ENCODE measurements at places on chromosomes 16 and 17.

GRCh38 chr16:15521758-15522509 lies 87.5 kb downstream of the BMERB1 start:
- no peak for DNase-seq

- peak; percentile 81 for DNase-seq
Observed at GRCh38 chr17:6574687-6575595, 18.6 kb upstream of the PITPNM3 start.

DNA sequence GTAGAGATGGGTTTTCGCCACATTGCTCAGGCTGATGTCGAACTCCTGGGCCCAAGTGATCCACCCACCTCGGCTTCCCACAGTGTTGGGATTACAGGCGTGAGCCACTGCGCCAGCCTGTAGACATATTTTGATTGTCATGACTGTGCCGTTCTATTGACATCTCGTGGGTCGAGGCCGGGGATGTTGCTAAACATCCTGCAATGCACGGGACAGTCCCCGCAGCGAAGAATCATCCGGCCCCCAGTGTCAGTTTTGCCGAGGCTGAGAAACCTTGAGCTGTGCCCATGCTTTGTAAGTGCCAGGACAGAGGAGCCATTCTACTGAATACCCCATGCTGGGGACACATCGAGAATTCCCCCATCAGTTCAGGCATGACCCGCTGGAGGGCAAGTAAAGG lies 69.1 kb upstream of the GSE1 start:
- DNase-seq = no peak

DNA sequence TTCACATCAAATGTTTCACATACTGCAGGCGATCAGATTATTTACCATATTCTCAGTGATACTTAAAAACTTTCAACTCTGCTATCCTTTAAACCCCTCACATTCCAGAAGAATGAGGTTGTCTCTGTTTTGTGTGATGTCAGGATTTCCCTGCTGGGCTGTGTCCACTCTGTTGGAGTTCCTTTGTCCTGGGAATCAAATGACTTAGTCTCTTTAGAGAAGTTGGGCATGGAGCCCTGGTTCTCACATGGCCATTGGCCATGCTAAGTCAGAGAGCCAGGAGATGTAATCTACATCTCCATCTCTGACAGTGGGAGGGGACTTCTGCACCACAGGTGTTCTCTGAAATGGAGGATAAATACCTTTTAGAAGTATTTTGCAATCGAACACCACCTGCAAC lies 205.1 kb upstream of the MAF start:
- DNase-seq = no peak

DNA sequence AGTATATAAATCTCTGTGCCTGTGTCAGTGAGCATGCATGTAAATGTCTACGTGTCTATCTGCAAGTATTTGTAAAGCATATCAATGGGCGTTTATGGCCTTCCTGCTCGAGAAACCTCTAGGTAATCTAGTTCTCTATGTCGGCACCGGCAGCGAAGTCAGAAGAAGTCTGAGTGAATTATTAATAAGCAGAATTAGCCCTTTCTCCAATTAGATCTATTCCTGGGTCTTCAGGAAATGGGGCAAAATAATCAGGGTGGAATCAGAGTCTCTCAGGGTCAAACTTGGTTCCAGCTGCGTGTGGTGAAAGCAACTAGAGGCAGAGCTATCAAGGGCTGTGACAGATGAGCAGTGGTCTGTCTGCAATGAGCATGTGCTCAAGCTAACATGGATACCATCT lies at the start of gene C17orf78:
Gene C17orf78, plus strand, starts transcription at position 280 of the 400 bp plus-strand sequence. Its CDS starts 108 bp downstream, at position 388.
- DNase-seq = no peak

DNA sequence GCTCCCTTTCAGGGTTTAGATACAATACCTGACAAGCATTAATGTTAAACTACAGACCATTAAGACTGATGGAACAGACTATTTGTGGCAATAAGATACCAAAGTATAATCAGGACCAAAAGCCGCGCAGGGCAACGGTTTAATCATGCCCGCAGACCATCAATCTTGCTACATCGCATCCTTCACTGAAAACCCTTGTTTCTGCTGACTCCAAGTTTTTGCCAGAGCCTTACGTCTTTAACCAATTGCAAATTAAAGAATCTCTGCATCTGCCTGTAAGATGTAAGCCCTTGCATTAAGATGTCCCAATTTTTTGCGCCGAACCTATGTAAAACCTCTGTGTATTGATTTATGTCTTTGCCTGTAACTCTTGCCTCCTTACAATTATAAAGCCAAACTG lies 94.2 kb upstream of the RBBP6 start:
- DNase-seq = no peak

GRCh38 chr17:9956474-9957131 lies 51.5 kb upstream of the RCVRN start:
- no peak for DNase-seq

- no peak for DNase-seq
Observed at GRCh38 chr16:67088551-67088950, 21.2 kb upstream of the PHAF1 start.

GRCh38 chr17:35791681-35792350 lies 3.6 kb downstream of the MMP28 start:
- no peak for DNase-seq

GRCh38 chr16:65689726-65690125 lies 567.9 kb upstream of the CDH11 start:
- no peak for DNase-seq

DNA sequence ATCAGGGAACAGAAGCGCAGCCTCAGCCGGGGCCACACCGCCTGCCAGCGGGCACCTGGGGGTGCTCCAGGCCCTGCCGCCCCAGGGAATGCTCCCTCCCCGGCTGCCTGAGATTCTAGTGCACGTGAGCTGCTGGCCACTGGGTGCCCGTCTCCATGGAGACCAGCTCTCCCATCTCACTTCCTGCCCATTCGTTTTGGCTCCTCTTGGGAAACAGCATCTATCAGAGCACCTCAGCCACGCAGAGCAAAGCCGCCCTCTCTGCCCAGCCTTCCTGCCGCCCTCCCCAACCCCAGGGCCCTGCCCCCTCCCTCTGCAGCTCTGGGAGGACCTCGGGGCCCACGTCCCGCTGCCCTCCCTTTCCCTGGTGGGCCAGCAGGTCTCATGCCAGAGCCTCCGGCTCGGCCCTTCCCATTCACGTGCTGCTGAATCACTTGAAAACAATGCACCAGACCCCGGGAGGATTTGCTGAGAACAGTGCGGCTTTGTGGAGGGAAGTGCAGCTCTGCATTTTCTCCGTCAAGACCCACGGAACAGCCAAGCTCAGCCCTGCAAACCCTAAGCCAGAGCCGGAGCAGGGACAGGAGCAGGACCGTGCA lies 19.4 kb downstream of the CEP295NL start:
- no peak for DNase-seq

DNA sequence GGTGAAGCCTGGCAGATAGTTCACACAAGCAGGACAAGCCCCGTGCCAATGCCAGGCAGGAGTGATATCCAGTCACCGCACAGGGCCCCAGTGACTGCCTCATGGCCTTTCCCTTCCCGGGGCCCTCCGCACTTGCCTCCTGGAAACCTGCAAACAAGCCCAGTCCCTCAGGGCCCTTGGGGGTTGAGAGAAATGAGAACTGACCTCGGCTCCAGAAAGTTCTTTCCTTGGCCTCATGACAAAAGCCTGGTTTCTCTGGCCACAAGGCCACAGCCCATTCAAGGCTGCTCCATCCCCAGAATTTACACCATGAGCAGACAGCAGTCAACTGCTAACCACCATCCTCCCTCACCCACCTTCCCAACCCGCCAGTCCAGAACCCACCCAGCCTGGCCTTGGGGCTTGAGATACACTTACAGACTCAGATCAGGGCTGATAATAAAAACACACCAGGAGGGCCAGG lies 77.6 kb downstream of the CCDC182 start:
- no peak for DNase-seq

GRCh38 chr16:65959983-65960382 lies 406.5 kb upstream of the CDH5 start:
- DNase-seq = no peak

DNA sequence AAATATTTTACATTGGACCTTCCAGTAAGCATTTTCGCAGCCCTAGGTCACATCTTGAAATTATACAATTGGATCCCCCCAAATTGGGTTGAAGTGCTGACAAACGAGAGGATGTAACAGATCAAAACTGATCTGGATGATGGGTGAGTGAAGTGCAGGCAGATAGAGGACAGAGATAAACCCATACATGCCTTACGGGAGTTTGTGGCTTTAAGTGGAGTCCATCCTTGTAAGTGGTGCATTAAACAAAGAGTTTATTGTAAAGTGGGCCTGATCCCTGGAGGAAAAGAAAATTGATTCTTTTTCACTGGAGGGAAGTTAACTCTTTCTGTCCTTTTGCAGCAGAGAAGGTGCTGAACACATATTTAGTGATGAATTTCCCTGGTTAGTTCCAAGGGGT lies 39.0 kb upstream of the KCNJ2 start:
- DNase-seq = no peak

GRCh38 chr17:78202666-78203065 lies 11.4 kb upstream of the BIRC5 start:
- DNase-seq = no peak

GRCh38 chr17:19464031-19465026 lies 53.3 kb downstream of the RNF112 start:
- no peak for DNase-seq

- no peak for DNase-seq
Observed at GRCh38 chr16:53804467-53804866, 100.5 kb downstream of the FTO start.

GRCh38 chr16:49459953-49460735 lies 86.5 kb downstream of the C16orf78 start:
- DNase-seq = no peak

GRCh38 chr16:51458356-51459140 lies 307.5 kb upstream of the SALL1 start:
- no peak for DNase-seq

DNA sequence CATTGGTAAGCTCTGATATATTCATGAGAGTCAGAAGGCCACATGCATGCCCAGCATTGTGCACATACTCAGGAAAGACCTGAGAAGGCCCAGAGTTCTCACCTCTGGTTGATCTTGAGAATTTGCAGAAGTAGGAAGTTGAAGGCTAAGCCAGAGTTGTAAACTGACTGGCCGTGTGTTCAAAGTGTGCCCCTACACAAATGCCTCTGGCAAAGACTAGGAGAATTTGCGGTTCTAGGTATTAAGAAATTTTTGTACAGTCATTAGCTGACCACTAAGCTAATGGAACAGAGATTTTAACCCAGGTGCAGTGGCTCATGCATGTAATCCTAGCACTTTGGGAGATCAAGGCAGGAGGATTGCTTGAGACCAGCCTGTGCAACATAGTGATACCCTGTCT lies 25.0 kb downstream of the FBXL20 start:
- DNase-seq = peak; percentile 36

- no peak for DNase-seq
Observed at GRCh38 chr16:1443980-1444729, at the start of gene CCDC154. Gene CCDC154, minus strand, starts transcription at chr16:1444556. Its CDS starts 234 bp downstream, at chr16:1444322.
